ENCODE measurements at places on chromosomes 2 and 18.

- DNase-seq = peak; percentile 78
Observed at GRCh38 chr2:176652300-176653182, 383.3 kb downstream of the MTX2 start.

GRCh38 chr2:63755965-63756364 is 85.7 kb upstream of the UGP2 start:
- peak; percentile 54 for DNase-seq

GRCh38 chr2:9030841-9031240 is 27.4 kb upstream of the MBOAT2 start:
- DNase-seq = no peak

DNA sequence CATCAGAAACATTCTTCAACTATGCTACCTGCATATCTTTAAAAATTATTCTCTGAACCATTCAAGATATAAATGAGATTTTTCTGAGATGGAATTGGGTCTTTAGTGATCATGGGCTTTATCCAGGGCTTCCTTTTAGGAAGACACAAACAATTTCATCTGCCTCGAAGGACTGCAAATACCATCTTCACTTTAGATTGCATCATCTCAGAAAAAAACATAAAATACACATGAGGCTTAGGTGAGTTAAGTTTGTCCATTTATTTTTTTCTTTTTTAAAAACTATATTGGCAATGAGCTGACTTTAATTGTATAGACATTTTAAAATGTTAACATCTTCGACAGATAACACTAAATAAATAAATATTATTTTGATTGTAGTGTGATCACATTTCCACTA is 20.1 kb downstream of the TTN start:
- no peak for DNase-seq

GRCh38 chr2:7736646-7737305 is 819.6 kb downstream of the RNF144A start:
- DNase-seq = peak; percentile 84

GRCh38 chr2:204135752-204136151 is 199.2 kb downstream of the ICOS start:
- DNase-seq = no peak

GRCh38 chr2:197946562-197946961 is 142.2 kb downstream of the PLCL1 start:
- peak; percentile 31 for DNase-seq

- no peak for DNase-seq
Observed at GRCh38 chr2:85355073-85355410, 473 bp downstream of the ELMOD3 start.

DNA sequence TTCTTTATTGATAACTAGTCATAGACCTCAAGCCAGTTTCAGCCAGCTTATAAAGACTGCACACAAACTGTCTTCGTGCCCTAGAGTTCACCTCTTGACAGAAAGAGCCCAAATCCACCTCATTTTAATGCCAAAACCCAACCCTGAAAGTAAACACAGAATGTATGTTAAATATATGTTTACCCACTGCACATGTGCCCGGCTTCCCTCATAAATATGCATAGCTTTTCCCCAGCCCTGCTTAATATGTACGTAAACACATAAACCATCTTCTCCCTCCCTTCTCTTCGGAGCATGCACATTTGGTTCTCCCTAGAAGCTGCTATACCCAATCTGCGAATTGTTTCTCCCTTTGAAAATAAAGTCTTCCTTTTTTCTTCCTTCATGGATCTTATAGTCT is 73.9 kb upstream of the XIRP2 start:
- no peak for DNase-seq

DNA sequence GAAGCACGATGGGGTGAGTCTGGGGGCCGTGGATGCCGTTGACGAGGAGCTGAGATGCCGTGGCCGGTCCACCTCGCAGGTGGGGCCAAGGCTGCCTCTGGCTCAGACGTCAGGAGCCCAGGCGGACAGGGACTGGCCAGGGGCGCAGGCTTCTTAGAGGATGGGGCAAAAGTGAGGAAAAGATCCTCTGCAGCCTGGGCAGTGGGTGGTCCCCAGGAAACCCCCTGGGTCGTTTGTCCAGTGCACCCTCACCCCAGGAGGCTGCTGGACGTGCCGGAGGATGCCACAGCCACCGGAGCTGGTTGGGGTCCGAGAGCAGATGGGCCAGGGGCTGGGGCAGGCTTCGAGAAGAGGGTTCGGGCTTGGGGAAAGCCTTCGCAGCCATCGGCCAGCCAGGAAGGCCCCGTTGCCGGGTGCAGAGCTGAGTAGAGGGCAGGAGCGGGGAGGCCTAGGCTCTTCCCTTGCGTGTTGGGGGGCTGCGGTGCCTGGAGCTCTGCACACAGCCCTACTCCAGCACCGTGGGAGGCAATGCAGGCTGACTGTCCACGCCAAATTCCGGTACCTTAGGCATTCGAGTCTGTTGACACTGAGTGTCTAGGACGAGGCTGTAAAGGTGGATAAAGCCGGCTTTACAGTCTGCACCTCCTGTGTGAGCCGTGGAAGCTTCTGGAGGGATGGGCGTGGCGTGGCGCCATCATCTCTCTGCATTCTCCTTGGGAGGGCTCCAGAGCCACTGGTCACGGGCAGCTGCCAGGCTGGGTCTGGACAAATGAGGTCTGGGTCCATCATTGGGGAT is 18.8 kb downstream of the GPC1 start:
- DNase-seq = no peak

- DNase-seq = no peak
Observed at GRCh38 chr2:226829721-226830631, 5.9 kb upstream of the RHBDD1 start.

GRCh38 chr2:2466534-2466933 is 135.5 kb upstream of the MYT1L start:
- no peak for DNase-seq

GRCh38 chr2:152155209-152155608 is 20.4 kb downstream of the STAM2 start:
- DNase-seq = no peak

GRCh38 chr18:51724790-51725721 is 527.6 kb upstream of the MEX3C start:
- peak; percentile 2 for DNase-seq

- DNase-seq = peak; percentile 34
Observed at GRCh38 chr2:160156100-160156499, 44.0 kb downstream of the ITGB6 start.

DNA sequence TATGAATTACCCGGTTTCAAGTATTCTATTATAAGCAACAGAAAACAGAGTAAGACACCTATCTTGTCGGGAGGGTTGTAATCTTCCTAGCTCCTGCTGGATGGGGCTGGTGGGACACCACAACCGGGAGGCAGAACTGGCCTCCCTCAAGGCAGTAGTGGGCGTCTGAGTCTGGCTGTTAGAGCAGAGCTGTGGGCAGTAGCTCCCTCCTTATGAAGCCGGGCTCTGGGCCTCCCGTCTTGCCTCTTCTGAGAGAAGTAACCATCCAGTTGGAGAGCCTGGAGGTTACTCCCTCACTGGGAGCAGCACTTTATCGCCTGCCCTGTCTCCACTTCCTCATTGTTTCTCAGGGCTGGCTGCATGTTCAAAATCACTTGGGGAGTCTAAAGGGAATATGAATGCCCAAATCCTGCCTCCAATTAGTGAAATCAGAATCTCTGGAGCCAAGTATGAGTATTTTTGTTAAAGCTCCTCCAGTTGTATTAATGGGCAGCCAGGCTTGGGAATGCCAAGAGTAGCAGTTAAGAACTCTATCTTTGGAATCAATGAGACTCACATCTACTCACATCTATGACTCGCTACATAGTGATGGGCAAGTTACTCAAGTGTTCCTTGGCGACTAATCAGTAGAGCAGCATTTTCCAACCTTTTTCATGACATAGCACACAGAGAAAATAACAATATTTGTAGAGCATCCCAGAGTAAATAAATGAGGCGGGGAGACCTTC is 27.3 kb upstream of the NRP2 start:
- DNase-seq = peak; percentile 89

DNA sequence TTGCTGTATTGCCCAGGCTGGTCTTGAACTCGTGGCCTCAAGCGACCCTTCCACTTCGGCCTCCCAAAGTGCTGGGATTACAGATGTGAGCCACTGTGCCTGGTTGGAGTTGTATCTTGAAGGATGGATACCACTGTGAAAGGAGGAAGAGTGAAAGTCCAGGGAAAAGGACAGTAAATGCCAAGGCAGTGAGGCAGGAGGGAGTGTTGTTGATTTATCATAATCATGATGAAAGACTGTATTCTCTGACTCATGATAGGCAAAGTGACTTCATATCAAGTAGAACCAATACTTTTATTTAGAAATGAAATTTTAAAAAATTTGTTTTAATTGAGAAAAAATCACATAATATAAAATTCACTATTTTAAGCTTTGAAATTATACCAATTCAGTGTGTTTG is 162.3 kb downstream of the ARHGAP28 start:
- DNase-seq = peak; percentile 25

DNA sequence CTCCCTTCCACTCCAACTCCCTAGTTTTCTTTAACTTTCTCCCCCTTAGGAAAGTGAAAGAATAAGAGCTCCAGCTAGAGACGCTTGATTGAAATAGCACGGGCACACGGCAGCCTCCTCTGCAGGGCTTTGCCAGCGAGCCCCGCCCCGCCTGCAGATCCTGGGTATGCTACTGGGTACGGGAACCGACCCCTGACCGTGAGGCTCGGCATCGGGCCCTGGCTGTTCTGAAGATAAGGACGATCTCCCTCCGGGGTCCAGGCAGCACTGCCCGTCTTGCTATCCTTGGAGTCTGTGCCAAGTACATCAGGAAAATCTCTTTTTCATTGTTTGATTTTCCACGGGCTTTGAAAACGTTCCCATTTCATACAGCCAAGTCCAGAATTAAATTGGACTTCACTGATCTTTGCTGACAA is 284.5 kb downstream of the MTX2 start:
- peak; percentile 77 for DNase-seq

GRCh38 chr18:48889981-48890762 is 60.6 kb downstream of the SMAD7 start:
- no peak for DNase-seq

DNA sequence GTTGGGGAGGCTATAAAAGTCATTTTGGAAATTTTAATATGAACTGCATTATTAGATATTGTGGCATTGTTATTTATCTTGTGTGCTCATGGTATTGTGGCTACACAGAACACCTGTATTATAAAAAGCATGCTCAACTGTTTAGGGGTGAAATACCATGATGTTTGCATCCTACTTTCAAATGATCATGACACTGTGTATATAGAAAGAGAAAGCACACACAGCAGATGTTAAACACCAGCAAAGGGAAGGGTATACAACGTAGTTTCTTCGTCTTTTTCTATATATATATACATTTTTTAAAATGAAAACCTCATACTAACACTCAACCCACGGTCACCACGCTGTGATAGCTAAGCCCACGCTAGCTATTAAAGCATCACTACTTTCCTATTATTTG is 27.1 kb downstream of the STARD7 start:
- no peak for DNase-seq

GRCh38 chr2:58701688-58702301 is 460.7 kb upstream of the FANCL start:
- peak; percentile 47 for DNase-seq

GRCh38 chr2:142892715-142893114 is 15.3 kb downstream of the KYNU start:
- DNase-seq = no peak

- DNase-seq = peak; percentile 87
Observed at GRCh38 chr18:63553081-63553480, 10.9 kb downstream of the SERPINB12 start.

- peak; percentile 87 for DNase-seq
Observed at GRCh38 chr2:139031722-139032121, 251.5 kb upstream of the NXPH2 start.

DNA sequence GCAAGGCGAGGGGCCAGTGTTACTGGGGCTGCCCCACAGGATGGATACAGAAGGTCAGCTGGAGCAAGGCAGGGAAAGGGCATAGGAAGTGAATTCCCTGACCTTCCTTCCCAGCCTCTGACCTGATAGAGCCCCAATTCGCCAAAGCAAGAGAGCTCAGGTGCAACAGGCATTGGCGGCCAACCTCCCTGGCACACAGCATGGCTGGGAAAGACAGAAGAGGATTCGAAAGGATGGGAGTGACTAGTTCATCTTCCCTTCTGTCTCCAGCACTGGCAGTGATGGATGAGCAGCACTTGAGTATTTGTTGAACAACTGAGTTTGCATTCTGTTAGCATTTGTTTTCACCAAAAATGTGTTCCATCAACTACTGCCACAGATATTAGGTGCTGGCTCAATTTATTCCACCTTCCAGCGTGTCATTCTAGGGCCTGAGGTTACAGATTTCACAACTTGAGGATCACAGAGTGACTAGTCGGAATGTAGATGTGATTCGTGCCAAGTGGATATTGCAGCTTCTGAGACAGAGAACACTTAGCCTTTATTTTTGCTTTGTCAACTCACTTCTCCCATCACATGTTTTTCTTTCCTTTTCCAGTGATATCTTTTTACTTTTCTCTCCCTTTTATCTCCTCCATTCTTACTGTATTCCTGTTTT is 6.2 kb downstream of the COPS8 start:
- peak; percentile 17 for DNase-seq

DNA sequence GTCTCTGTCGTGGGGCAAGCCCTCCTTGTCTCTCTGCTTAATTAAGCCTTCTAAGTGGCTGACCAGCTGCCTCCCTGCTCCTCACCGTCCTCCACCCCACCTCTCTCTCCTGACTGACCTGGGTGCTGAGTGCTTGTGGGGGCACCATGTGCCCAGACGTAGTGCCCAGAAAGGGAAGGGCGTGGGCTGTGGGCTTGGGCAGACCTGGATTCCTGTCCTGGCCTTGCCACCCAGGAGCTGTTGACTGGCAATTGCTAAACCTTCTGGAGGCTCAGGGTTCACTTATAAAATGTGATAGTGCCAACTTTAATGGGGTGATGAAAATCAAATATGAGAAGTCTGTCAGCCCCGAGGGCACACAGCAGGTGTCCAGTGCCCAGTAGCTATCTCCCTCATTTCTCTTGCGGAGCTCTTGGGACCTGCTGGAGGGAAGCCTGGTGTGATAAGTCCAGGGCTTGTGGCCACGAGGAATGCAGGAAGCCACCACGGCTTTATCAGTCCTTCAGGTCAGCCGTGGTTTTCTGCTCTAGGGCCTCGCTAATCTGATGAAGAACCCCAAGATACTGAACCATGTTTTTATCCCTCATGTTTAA is 22.0 kb upstream of the INHBB start:
- no peak for DNase-seq

- no peak for DNase-seq
Observed at GRCh38 chr2:143321994-143322393, 192.8 kb downstream of the ARHGAP15 start.

- DNase-seq = peak; percentile 72
Observed at GRCh38 chr2:69946351-69947324, 14.8 kb downstream of the ASPRV1 start.

Measured in kidney tubule cell (primary cell).